ENCODE measurements at places on chromosomes 11 and 22.

GRCh38 chr22:47601666-47602065 is 839.2 kb downstream of the TBC1D22A start:
- no peak for DNase-seq

DNA sequence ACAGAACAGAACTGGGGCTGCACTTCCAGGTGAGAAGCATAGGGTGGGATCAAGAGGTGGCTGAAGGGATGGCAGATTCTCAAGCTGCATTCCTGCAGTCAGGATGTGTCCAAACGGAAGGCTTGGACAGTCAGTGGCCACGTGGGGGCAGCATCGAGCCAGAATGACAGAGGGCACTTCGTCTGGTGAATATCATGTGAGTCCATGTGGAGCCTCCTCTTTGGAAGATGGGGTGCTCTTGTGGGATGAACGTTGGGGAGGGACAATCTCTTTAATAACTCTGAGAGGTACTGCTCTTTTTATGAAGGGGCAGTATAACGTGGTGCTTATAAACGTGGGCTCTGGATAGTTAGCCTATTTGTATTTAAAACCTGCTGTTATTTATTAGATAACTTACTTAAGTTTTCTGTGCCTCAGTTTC is 154.9 kb upstream of the NAV2 start:
- DNase-seq = peak; percentile 79

- no peak for DNase-seq
These were observed 8.9 kb downstream of the ZNRF3 start for GRCh38 chr22:28892175-28892731.

GRCh38 chr11:73566422-73566821 is 31.5 kb downstream of the FAM168A start:
- no peak for DNase-seq

DNA sequence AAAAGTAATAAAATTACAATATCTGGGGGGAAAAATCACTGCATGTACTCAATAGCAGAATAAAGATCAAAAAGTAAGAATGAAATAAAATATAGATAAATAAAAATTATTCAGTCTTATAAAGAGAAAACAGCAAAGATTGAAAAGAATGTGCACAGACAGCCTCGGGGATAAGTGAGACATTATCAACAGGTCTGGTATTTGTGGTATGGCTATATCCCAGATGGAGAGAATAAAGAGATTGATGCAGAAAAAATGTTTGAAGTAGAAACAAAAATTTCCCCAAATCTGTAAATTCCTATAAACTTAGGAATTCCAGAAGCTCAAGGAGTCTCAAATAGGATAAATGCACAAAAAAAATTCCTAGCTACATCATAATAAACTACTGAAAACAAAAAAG is 74.5 kb upstream of the LUZP2 start:
- no peak for DNase-seq

DNA sequence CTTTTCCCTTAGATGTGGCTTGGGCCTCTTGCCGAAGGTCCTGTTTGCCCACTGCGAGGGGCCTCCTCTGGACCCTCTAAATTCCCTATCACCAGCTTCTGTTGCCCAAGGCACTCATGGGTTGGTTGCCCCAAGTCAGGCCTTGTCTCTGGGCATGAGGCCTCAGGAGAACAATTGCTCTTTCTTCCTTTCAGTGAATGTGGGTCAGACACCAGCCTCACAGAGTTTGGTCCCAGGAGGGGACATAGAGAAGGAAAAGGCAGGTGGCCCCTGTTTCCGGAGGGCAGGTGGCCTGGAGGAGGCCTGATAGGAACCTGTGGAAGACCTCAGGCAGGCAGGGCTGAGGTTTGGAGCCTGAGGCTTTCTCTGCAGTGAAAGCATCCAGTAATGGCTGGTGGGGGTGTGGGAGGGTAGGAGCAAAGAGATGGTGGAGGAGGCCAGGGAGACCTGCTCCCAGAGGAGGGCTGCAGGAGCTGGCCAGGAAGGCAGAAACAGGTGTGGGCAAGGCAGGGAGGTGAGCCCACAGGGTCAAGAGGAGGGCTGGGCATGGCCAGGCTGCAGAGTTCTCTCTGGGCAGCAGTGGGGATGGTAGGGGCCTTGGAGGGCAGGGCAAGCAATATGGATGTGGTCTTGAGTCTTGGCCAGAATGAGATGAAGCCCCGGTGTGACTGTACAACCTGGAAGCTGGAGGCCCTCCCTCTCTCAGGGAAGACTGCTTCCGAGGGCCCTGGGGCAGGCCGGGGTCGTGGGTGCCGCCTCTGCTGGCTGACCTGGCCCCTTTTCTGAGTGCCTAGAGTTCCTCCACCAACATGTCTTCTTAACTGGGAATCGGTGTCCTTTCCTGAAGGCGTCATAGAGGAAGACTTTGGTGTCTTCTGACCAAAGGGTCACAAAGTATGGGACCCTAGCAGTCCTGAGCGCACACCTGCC is 28.0 kb upstream of the LMO1 start:
- no peak for DNase-seq

Measured in activated T-cell treated with anti-CD3 and anti-CD28 coated beads, Interleukin-2, amount 50 U/mL, for 48 hours (primary cell).